ENCODE measurements at places on chromosomes 1 and 21. TPM values are rescaled to one million over a fixed set of nuclear protein-coding genes. Genes with fewer than 3 reads are reported as not detected.

The GSTM5 gene
- 0.29 TPM for total RNA-seq

GRCh38 chr1:27428316-27429028 is 36.0 kb downstream of the GPR3 start:
- DNase-seq = no peak

- DNase-seq = no peak
Measured at GRCh38 chr1:199791495-199791894, 236.0 kb upstream of the NR5A2 start.

DNA sequence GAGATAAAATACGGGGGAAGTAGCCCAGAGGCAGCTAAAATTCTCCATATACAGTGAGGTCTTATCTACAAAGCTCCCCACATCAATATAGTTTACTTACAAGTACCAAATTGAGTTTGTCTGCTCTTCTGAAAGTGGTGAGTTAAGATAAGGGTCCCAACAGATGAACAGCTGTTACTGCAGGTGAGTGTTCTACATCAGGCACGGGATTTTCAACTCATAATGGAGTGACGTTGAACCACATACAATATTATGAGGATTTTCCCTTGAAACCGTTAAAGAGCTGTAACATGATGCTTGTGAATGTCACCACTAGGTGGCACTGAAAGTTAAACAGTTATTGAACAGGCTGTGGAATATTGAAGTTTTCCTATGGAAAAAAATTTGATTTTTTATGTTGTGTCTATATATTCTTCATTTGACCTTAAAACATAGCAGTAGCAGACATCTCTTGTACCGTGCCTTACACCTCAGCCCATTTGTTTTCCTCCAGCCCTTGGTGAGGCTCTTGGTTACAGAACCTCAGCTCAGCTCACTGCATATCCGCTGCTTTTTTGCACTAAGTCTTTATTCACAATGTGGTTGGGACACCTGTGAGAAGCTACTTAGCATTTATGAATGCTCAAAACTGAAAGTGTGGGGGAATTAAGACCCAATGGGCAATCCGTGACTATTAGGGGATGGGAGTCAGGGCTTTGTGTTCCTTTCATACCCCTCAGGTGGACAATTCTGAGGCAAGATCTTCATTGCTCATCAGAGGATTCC is 23.2 kb downstream of the CD1D start:
- DNase-seq = no peak

DNA sequence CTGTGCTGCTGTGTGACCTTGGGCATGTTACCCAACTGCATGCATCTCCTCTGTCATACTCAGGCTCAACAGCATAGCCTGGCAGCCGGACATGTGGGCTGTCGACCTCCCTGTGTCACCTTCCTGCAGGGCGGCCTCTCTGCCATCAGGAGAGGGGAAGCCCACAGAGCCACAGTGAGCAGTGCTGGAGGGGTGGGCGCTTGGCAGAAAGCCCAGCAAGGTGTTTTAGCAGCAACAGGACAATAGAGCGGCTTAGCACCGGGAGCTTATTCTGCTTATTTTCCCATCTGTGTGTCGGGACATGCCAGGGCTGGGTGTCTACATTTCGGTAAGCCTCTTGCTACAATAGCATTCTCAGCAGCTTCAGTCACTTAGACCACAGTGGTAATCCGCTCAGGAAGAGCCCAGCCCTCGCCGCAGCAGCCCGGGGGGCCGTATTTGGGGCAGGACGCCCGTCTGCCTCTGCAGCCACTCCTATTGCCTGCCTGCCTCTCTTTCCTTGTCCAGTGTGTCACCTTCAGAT is 22.8 kb upstream of the CDK18 start:
- no peak for DNase-seq

DNA sequence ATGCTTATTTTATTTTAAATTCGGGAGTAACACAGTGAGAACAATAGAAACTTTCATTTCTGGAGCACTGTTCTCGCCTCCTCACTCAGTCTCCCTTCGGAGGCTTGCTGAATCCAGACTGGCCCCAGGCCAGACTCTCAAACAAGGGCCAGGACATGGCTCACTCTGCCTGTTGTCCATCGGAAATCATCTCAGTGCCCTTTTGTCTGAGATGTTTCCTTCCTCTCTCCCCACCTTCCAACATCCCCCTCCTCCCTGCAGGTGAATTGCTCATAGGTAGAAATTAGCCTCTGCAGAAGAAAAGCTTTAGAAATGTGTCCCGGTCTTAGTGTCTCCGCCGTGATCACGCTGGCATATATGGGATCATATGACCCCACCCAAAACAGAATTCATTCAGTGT is 55.2 kb downstream of the ERG start:
- DNase-seq = no peak

DNA sequence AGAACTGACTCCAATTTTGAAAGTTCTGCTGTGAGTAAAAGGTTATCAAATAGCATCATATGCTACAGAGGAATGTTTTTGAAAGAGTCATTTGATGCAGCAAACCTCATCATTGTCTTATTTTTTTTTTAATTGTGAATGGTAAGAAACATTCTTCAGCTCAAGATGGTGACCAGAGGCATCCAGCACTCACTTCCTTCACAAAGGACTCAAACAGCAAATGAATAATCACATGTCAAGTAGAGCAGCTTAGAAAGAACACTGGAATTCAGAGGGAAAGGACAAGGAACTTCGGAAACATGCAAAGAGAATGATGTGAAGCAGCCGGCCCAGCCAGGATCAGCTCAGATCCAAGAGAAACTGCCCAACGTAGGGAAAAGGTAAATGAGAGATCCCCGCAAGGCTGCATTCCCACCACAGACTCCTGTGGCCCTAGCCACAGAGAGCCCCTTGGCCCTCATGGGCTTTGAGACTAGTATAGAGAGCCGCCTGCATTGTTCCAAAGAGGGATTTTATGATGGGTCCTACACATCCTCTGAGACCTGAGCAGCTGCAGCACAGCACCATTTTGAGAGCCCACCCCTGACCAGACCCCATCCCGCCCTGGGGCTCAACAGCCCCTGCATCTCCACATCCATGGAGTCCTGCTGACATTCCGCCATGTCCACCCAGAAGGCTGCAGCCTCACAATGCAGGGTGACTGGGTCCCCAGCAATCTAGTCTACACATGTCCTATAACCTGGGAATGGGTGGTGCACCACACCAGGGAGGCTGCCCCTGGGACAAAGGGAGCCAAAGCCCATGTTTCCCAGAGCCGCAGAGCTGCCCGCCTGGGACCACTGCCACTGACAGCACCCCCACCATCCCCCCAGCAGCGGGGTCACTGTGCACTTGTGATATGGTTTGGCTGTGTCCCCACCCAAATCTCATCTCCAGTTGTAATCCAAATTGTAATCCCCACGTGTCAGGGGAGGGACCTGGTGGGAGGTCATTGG is 21.2 kb upstream of the UTS2 start:
- DNase-seq = no peak

DNA sequence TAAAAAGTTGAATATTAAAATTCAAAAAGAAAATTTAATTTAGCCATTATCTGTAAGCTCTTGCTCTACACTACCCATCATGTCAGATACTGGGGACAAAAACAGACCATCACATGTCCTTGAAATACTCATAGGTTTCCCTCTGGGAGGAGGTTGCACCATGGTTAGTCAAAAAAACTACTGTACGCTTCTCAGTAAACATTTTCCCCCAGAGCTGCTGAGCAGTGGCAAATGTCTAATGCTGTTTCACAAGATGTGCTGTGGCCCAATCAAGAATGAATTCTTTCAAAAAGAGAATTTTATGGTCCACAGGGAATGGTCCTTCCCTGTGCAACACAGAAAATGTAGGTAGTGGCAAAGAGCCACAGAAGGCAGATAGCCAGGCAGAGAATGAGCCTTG is 6.1 kb downstream of the SLC25A24 start:
- DNase-seq = no peak

DNA sequence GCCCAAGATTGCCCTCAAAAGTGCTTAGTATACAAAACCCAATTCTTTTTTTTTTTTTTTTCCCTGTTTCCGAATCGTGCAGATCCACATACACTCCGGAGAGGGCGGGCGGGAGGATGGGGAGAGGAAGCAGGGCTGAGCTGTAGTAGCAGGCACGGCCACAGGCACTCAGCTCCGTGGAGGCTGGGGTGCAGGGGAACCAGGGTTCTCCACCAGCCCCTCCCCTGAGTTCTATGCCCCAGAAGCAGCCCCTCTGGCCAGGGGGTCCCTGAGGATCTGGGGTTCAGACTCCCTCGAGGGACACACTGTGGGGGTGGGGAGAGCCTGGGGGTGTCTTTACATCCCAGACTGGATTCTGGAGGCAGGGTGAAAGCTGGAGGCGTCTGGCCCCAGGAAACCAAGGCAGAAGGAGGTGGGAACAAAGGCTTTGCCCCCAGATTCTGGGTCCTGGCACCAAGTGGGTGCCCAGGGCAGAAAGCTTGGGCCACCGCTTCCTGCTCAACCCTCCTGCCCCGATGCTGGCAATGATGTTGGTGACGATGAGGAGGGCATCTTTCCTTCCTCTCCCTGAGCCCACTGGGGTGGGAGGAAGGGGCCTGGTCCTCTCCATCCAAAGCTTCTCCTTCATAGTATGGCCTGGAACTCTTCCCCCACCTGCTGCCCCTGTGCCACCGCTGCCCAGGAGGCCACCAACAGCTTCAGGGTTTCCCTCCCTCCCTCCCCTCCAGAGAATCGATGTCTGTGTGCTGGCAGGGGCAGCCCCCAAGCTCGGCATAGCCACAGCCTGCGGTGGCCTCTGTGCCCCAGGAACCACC is 106.4 kb upstream of the TARDBP start:
- DNase-seq = no peak

DNA sequence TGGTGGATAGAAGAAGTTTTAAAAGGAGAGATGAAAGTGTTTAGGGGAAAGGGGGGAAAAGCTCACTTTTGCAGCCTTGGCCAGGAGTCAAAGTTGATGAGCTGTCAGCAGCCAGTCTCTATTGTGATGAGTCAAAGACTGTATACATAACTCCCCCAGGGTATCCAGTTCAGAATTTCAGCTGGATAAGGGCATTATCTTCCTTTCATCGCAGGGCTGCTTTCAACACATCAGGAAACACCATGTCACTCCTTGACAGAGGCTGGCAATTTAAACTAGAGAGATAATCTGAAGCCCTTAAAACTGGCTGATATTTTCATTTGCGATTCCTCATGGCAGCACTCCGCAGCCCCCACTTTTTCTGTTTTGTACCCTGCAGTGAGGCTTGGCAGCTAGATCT is 328.5 kb downstream of the TBX15 start:
- no peak for DNase-seq

GRCh38 chr1:61255358-61255703 is 173.0 kb downstream of the NFIA start:
- DNase-seq = no peak

GRCh38 chr1:183548116-183548515 is 42.1 kb downstream of the NCF2 start:
- no peak for DNase-seq

The TRIM63 gene
- 1.4 TPM for total RNA-seq

GRCh38 chr1:156368889-156369684 is at the start of gene RHBG:
Gene RHBG (plus strand): TSS chr1:156369211. CDS start chr1:156369250, 39 bp downstream.
- no peak for DNase-seq

DNA sequence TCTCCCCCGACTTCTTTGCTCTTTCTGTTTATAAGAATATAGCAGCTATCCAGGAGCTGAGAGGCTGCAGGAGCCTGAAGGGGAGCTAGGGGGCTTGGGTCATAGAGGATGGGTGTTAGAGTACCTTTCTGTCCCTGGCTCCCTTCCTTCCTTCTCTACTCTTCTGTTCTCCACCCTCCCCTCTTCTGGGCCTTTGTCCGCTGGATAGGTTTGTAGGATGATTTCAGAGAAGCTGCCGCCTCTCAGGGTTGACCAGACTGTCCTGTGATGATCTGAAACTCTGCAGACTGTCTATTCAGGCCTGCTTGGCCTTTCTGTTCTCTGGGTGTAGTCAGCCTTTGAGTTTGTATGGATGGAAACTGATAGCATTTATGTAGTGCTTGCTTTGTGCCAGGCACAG is 26.3 kb downstream of the PPFIA4 start:
- DNase-seq = no peak

- no peak for DNase-seq
Measured at GRCh38 chr1:66929146-66929688, 4.4 kb downstream of the MIER1 start.

The IPO9 gene
- 80.1 TPM for total RNA-seq

DNA sequence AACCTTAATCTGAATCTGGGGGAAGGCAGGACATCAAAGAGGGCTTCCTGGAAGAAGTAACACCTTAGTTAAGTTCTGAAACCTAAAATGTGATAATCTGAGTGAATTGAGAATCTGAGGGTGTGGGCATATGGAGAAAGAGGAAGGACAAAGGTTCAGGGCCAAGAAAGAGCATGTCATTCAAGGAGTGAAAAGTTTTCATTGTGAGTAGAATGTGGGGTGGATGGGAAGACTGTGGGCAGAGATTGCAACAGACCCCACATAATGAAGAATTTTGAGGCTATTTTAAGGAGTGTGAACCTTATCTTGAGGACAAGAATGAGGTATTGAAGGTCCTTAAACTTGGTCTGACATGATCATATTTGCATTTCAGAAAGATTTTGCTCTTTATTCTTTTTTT is 227.2 kb downstream of the PTGER3 start:
- DNase-seq = no peak

DNA sequence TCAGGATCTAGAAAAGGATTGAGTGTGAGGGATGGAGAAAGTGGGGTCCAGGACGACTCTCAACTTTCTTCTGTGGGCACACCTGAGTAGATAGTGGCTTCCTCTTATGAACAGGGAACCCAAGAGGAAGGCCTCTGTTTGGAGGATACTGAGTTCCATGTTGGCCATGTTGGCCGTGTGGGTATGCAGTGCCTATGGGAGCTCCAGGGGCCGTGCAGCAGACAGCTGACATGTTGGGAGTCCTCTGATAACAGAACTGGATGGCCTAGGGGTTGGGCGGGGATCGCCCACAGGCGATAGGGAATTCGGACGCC is 43.0 kb downstream of the TMEM53 start:
- no peak for DNase-seq
